ENCODE measurements at places on chromosomes 7 and 10.

- DNase-seq: no peak
These were observed 6.3 kb upstream of the HGF start for GRCh38 chr7:81776161-81776560.

DNA sequence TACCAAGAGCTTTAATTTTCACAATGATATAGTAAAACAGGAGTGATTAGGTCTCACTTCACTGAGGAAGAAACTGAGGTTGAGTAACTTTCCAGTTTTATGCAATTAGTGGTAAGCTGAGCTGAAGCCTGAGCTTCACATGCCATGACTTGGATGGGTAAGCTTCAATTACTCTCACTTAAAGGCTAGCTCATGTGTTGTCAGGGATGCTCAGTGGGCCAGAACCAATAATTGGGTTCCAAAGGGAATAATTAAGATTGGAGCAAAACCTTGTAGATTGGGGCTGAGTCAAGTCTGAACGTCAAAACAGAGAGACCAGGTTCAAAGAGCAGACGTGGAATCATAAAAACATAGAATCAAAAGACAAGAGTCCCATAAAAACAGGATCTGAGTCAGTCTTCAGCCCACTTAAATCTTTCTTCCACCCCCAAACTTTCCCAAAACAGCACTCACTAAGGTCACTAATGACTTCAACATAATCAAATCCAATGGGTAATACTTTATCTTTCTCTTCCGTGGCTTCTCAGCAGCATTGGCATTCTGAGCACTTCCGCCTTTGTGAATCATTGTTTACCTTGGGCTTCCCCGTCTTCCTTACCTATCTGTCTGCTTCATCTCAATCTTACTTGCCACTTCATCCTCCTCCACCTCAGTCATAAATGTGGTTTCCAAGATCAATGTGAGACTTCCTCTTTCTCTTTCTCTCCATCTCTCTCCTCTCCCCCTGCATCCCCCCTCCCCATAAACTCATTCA lies 23.0 kb upstream of the EGFR start:
- DNase-seq: no peak

GRCh38 chr7:102066476-102066875 lies 220.2 kb upstream of the SH2B2 start:
- no peak for DNase-seq

DNA sequence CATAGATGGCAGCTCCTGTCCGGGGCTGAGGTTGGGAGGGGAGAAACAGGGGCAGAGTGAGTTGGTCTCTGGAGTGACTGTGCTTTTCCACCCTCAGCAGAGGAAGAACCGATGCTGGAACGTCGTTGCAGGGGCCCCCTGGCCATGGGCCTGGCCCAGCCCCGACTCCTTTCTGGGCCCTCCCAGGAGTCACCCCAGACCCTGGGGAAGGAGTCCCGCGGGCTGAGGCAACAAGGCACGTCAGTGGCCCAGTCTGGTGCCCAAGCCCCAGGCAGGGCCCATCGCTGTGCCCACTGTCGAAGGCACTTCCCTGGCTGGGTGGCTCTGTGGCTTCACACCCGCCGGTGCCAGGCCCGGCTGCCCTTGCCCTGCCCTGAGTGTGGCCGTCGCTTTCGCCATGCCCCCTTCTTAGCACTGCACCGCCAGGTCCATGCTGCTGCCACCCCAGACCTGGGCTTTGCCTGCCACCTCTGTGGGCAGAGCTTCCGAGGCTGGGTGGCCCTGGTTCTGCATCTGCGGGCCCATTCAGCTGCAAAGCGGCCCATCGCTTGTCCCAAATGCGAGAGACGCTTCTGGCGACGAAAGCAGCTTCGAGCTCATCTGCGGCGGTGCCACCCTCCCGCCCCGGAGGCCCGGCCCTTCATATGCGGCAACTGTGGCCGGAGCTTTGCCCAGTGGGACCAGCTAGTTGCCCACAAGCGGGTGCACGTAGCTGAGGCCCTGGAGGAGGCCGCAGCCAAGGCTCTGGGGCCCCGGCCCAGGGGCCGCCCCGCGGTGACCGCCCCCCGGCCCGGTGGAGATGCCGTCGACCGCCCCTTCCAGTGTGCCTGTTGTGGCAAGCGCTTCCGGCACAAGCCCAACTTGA lies 2.7 kb downstream of the REPIN1 start:
- DNase-seq: no peak

DNA sequence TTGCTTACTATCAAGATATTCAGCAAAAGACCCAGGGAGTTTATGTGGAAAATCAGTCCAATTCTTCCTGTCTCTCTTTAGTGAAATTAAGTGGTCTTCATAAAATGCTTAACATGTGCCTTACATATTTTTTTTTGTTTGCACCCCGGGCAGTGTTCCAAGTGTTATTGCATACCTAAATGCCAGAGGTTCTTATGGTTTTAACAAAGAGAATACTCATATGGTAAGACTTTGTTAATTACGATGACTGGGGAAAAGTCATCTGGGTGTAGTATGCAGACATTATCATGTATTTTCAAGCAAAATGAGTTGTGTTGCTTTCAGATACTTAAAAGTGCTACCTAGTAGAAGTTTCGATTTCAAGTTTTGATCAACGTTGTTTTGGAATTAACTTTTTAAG lies 82.6 kb downstream of the PRKG1 start:
- DNase-seq: no peak
